Thoracic aorta (tissue), 2 donors: ENCODE measurements at places on chromosomes 12 and 14. TPM values are rescaled to one million over a fixed set of nuclear protein-coding genes. Genes with fewer than 3 reads are reported as not detected.
A peak's percentile ranks its signal among the peaks of the same experiment; 100 is the strongest.

GRCh38 chr14:49526101-49526500 lies 60.1 kb downstream of the RPS29 start:
- H3K27ac ChIP-seq, result no peak overlapping the region
- no peaks in the 10 kb centered on the region for H3K27me3 ChIP-seq
- H3K4me3 ChIP-seq, result no peak overlapping the region
- no peaks in the 10 kb centered on the region for H3K36me3 ChIP-seq
- H3K4me1 ChIP-seq, result no peaks in the 10 kb centered on the region
- no peak for DNase-seq

TAS2R30 gene
- total RNA-seq, result 4.1 TPM

NELL2 gene
- 0.63 TPM for total RNA-seq

- H3K4me3 ChIP-seq, result no peak overlapping the region
- no peaks in the 10 kb centered on the region for H3K4me1 ChIP-seq
- H3K27me3 ChIP-seq, result no peaks in the 10 kb centered on the region
- H3K27ac ChIP-seq, result no peak overlapping the region
- DNase-seq, result no peak
Observed at GRCh38 chr12:18246066-18246465, 15.3 kb upstream of the PIK3C2G start.

ERBB3 gene
- 3.2 TPM for total RNA-seq

- H3K4me1 ChIP-seq, result peaks cover 15% of the 10 kb centered on the region
- no peaks in the 10 kb centered on the region for H3K27me3 ChIP-seq
- H3K36me3 ChIP-seq, result no peaks in the 10 kb centered on the region
- no peak for DNase-seq
- no peak overlapping the region for H3K4me3 ChIP-seq
- no peak overlapping the region for H3K27ac ChIP-seq
Observed at GRCh38 chr14:68407285-68407684, 385.6 kb downstream of the ZFP36L1 start.

DNA sequence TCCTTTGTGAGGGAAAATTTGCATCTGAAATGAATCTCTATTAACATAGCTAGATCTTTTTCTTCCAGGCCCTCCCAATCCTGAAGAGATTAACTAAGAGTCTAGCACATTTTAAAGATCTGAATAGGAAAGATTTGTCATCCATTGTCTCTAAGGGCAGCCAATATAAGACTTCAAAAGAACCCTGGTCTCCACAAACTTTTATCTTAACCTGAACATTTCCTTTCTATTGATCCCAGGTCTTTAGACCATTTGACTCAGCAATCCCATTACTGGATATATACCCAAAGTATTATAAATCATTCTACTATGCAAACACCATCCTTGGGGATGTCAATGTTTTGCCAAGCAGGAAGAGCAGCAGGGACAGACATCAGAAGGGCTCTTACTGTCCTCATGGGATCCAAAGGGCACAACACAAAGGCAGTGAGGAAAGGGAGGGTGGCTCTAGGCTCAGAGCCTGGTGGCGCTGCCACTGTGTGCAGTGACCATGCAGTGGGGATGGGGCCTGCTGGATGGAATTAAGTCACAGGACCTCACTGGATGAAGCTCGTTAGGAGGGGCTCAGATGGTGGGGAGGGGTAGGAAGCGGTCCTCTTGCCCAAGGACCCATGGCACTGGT lies 12.7 kb upstream of the BDKRB2 start:
- no peak overlapping the region for H3K4me3 ChIP-seq
- H3K27ac ChIP-seq, result no peak overlapping the region
- no peaks in the 10 kb centered on the region for H3K4me1 ChIP-seq
- H3K36me3 ChIP-seq, result no peaks in the 10 kb centered on the region
- DNase-seq, result no peak

DNA sequence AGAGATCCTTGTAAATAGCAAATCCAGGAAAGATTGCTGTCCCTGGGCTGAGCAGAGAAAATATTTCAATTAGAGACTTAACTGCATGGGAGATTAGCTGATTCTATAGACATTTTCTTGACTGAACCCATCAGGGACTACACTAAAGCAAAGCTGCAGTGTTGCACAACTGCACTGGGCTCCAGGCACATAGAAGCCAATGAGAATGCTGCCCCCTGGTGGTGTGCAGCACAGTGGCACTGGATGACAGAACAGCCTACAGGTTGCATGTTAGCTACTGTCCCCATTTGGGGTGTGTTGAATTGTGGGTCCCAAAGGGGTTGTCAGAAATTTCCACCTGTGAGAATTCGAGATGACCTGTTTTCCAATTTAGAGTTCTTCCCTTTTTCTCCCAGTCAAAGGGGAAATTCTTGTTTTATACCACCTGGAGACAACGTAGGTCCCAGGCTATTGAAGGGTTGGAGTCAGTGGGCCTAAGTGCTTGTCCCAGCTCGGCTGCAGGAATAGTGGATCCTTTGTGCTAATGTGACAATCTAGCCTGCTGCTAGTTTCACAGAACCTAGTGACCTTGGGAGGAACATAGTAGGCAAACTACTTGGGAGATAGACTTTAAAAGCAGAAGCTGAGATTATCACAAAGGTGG lies 114.7 kb downstream of the SLC8A3 start:
- H3K27me3 ChIP-seq, result no peaks in the 10 kb centered on the region
- no peaks in the 10 kb centered on the region for H3K36me3 ChIP-seq
- no peaks in the 10 kb centered on the region for H3K4me1 ChIP-seq
- H3K27ac ChIP-seq, result no peak overlapping the region

DNA sequence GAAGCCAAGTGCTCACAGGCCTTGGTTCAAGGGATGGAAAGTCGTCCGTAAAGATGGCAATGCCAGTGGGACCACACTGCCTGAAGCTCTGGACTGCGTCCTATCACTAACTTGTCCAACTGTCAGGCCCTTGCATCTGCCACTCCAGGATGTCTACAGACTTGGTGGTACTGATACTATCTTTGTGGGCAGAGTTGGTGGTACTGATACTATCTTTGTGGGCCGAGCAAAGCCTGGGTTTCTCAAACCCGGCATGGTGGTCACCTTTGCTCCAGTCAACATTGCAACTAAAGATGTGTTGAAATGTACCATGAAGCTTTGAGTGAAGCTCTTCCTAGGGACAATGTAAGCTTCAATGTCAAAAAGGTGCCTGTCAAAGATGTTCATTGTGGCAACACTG lies 128.4 kb upstream of the SEL1L start:
- no peaks in the 10 kb centered on the region for H3K4me1 ChIP-seq
- H3K27me3 ChIP-seq, result no peaks in the 10 kb centered on the region
- DNase-seq, result no peak
- H3K36me3 ChIP-seq, result no peaks in the 10 kb centered on the region

MYF5 gene
- not detected for total RNA-seq

GRCh38 chr12:97005174-97005573 lies 98.1 kb downstream of the NEDD1 start:
- no peaks in the 10 kb centered on the region for H3K27me3 ChIP-seq
- no peak overlapping the region for H3K4me3 ChIP-seq
- no peak for DNase-seq
- no peak overlapping the region for H3K27ac ChIP-seq
- H3K36me3 ChIP-seq, result no peaks in the 10 kb centered on the region
- H3K4me1 ChIP-seq, result no peaks in the 10 kb centered on the region

DNA sequence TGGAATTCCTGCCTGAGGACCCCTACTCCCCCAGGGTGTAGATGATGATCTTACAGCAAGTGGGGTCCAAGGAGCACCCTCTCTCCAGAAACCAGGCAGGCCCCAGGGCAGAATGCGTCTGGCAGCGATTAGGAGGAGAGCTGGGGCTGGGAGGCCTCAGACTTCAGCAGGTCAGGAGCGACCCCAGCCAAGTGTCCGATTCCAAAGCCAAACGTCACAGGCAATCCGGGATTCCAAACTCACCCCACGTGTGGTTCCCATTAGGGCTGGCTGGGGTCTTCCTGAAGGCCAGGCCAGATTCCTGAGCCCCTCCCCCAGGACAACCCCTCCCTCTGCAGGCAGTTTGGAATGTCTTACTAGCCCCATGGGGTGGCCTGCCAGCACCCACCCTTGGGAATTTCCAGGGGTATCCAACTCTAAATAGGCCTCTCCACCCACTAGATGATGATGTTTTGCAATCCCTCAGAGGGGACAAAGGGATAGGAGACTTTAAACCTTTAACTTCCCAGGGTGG lies 17.3 kb upstream of the FIGNL2 start:
- H3K4me1 ChIP-seq, result peaks cover 23% of the 10 kb centered on the region
- H3K27ac ChIP-seq, result no peak overlapping the region
- H3K4me3 ChIP-seq, result no peak overlapping the region
- no peaks in the 10 kb centered on the region for H3K27me3 ChIP-seq
- no peak for DNase-seq

GRCh38 chr12:26032719-26033241 lies 74.3 kb downstream of the RASSF8 start:
- peak overlapping the region; percentile 46 for H3K27ac ChIP-seq
- no peak overlapping the region for H3K4me3 ChIP-seq
- H3K27me3 ChIP-seq, result no peaks in the 10 kb centered on the region
- peaks cover 42% of the 10 kb centered on the region for H3K4me1 ChIP-seq
- no peaks in the 10 kb centered on the region for H3K36me3 ChIP-seq
- DNase-seq, result no peak

GRCh38 chr12:619346-619745 lies 43.9 kb downstream of the NINJ2 start:
- H3K27ac ChIP-seq, result no peak overlapping the region
- H3K27me3 ChIP-seq, result no peaks in the 10 kb centered on the region
- DNase-seq, result no peak
- H3K4me1 ChIP-seq, result peaks cover 4% of the 10 kb centered on the region
- no peaks in the 10 kb centered on the region for H3K36me3 ChIP-seq
- no peak overlapping the region for H3K4me3 ChIP-seq

- no peaks in the 10 kb centered on the region for H3K36me3 ChIP-seq
- H3K4me1 ChIP-seq, result no peaks in the 10 kb centered on the region
- H3K27me3 ChIP-seq, result no peaks in the 10 kb centered on the region
- DNase-seq, result no peak
- no peak overlapping the region for H3K4me3 ChIP-seq
- H3K27ac ChIP-seq, result no peak overlapping the region
Observed at GRCh38 chr12:77104792-77105191, 39.4 kb upstream of the E2F7 start.

DNA sequence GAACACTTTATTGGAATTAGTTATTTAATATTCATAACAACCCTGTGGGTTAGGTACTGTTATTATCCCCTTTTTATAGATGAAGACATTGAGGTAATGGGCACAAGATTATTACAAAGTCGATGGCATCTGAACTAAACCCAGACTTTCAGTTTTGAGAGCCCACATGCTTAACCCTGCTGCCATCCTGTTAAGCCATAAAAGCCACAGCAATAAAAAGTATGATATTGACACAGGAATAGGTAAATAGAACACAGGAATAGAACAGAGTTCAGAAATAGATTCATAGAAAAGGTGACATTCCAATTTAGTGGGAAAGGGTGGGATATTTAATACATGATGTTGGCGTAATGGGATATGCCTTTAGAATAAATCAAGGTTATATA lies 119.8 kb downstream of the SLC38A1 start:
- no peak overlapping the region for H3K27ac ChIP-seq
- DNase-seq, result no peak
- no peaks in the 10 kb centered on the region for H3K27me3 ChIP-seq
- no peak overlapping the region for H3K4me3 ChIP-seq
- no peaks in the 10 kb centered on the region for H3K36me3 ChIP-seq

GRCh38 chr12:22687361-22688076 lies 62.5 kb downstream of the ETNK1 start:
- H3K27me3 ChIP-seq, result no peaks in the 10 kb centered on the region
- no peak for DNase-seq
- H3K4me1 ChIP-seq, result peaks cover 41% of the 10 kb centered on the region
- H3K36me3 ChIP-seq, result no peaks in the 10 kb centered on the region
- H3K4me3 ChIP-seq, result peak overlapping the region; percentile 53

PRH2 gene
- total RNA-seq, result not detected

C1QL4 gene
- total RNA-seq, result not detected

DNA sequence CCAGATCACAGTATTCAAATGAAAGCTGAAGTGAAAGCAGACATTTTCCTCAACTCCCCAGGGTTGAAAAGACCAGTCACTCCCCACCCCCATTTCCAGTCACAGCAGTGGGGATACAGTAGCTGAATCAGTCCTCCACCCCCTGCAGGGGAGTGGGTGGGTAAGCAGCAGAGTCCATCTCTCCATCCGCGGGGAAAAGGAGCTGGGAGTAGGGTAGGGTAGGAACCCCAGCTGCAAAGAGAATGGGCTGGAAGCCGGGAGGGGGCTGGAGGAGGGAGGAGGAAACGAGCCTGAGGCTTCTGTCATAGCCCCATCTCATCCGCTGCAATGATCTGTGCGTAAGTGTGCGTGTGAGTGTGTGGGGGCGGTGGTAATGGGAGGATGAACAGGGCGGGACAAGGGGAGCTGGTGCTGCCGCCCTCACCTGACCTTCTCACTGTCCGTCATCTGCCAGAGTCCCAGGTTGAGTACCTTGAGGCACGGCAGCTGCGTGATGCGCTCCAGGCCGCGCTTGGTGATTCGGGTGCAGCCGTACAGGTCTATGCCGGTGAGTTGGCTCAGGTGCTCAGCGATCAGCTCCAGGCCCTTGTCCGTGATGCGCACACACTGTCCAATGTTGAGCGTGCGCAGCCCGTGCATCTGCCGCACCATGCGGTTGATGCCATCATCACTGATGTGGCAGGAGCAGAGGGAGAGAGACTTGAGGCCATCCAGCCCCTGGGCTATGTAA lies 1.8 kb downstream of the FBXL14 start:
- H3K36me3 ChIP-seq, result no peaks in the 10 kb centered on the region
- peaks cover 56% of the 10 kb centered on the region for H3K4me1 ChIP-seq
- peak overlapping the region; percentile 75 for H3K27ac ChIP-seq
- no peak for DNase-seq

GRCh38 chr14:51369814-51370213 lies 129.8 kb downstream of the TMX1 start:
- no peak overlapping the region for H3K4me3 ChIP-seq
- H3K27me3 ChIP-seq, result no peaks in the 10 kb centered on the region
- no peaks in the 10 kb centered on the region for H3K36me3 ChIP-seq
- H3K27ac ChIP-seq, result no peak overlapping the region

SERPINA5 gene
- 6.8 TPM for total RNA-seq

SLC39A5 gene
- total RNA-seq, result not detected

P2RX2 gene
- not detected for total RNA-seq

GRCh38 chr12:74816398-74817175 lies 279.0 kb downstream of the ATXN7L3B start:
- H3K27me3 ChIP-seq, result no peaks in the 10 kb centered on the region
- no peak overlapping the region for H3K4me3 ChIP-seq
- DNase-seq, result no peak
- no peaks in the 10 kb centered on the region for H3K4me1 ChIP-seq

GRCh38 chr14:79466938-79467527 lies 744.3 kb downstream of the DIO2 start:
- no peaks in the 10 kb centered on the region for H3K4me1 ChIP-seq
- no peak overlapping the region for H3K4me3 ChIP-seq
- no peak for DNase-seq
- no peaks in the 10 kb centered on the region for H3K36me3 ChIP-seq

DNA sequence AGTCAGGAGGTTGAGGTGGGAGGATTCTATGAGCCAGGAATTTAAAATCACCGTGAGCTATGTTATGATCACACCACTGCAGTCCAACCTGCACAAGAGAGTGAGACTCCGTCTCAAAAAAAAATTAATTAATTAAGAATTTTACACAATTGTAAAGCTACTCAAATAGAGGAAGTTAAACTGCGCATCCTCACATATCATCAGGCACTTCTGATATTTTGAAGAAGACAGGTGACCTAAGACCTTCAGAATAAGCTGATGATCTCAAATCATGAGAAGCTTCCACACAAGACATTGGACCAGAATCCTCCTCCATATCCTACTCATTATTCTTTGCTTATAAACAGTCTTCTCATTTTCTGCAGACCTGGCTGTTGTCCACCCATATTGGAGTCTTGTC lies 800.9 kb downstream of the TMEM121 start:
- no peaks in the 10 kb centered on the region for H3K27me3 ChIP-seq
- no peak overlapping the region for H3K27ac ChIP-seq
- no peak overlapping the region for H3K4me3 ChIP-seq

- DNase-seq, result no peak
- no peak overlapping the region for H3K4me3 ChIP-seq
- no peak overlapping the region for H3K27ac ChIP-seq
- no peaks in the 10 kb centered on the region for H3K27me3 ChIP-seq
Observed at GRCh38 chr14:89280600-89280999, 136.4 kb downstream of the FOXN3 start.

RPS6KA5 gene
- 4.6 TPM for total RNA-seq
